Aorta (tissue), 5 donors: ENCODE measurements at places on chromosomes 2 and 18. TPM values are rescaled to one million over a fixed set of nuclear protein-coding genes. Genes with fewer than 3 reads are reported as not detected.
A peak's percentile ranks its signal among the peaks of the same experiment; 100 is the strongest.

The PRSS56 gene
- polyA plus RNA-seq = not detected

The MC2R gene
- polyA plus RNA-seq = not detected

The SPATA3 gene
- not detected for polyA plus RNA-seq

DNA sequence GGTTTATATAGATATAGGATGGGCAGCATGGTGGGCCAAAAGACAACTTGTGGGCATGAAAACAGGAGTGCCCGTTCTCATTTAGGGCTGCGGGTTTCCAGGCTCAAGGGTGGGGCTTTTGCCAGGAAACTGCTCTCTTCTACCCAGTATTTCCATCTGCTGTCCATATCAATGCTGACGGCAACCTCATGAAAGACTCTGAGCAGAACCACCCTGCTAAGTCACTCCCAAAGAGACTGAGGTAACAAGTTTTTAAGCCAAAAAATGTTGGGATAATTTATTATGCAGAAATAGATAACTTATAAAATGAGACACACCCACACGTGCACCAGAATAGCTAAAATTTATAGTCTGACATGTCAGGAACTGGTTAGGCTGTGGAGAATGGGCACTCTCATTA, 36.1 kb upstream of the MPPE1 start:
- H3K27ac ChIP-seq = no peak overlapping the region
- no peaks in the 10 kb centered on the region for H3K4me1 ChIP-seq
- no peak for DNase-seq
- no peak overlapping the region for H3K4me3 ChIP-seq
- H3K36me3 ChIP-seq = no peaks in the 10 kb centered on the region
- no peaks in the 10 kb centered on the region for H3K27me3 ChIP-seq

GRCh38 chr2:42569883-42570282, 1.5 kb downstream of the MTA3 start:
- no peaks in the 10 kb centered on the region for H3K4me1 ChIP-seq
- H3K36me3 ChIP-seq = no peaks in the 10 kb centered on the region
- H3K27me3 ChIP-seq = no peaks in the 10 kb centered on the region
- H3K4me3 ChIP-seq = peak overlapping the region; percentile 97
- no peak for DNase-seq
- no peak overlapping the region for H3K27ac ChIP-seq
